ENCODE measurements at places on chromosomes 12 and 14.

DNA sequence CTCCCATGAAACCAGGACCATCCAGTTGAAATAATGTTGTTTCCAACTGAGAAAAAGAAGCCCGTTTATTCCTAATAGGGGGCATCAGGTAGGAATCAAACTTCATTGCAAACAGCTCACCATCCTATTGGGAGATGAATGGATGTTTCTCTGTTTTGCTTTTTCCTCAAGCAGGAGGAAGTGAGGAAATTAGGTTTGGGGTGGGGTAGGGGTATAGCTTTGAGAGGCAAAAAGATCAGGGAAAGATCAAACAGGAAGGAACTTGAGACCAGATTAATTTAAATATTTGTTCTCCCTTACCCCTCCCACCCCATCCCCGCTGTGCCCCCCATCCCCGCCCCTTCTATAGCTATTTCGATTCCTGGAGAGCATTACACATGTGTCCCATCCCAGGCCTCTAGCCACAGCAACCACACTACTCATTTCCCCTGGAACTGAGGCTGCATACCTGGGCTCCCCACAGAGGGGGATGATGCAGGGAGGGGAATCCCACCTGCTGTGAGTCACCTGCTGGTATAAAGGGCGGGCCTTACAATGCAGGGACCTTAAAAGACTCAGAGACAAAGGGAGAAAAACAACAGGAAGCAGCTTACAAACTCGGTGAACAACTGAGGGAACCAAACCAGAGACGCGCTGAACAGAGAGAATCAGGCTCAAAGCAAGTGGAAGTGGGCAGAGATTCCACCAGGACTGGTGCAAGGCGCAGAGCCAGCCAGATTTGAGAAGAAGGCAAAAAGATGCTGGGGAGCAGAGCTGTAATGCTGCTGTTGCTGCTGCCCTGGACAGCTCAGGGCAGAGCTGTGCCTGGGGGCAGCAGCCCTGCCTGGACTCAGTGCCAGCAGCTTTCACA lies at the start of gene IL23A:
IL23A (plus strand) TSS at position 577 of the 850 bp plus-strand sequence; CDS start at position 738, 161 bp downstream.
- DNase-seq: no peak

DNA sequence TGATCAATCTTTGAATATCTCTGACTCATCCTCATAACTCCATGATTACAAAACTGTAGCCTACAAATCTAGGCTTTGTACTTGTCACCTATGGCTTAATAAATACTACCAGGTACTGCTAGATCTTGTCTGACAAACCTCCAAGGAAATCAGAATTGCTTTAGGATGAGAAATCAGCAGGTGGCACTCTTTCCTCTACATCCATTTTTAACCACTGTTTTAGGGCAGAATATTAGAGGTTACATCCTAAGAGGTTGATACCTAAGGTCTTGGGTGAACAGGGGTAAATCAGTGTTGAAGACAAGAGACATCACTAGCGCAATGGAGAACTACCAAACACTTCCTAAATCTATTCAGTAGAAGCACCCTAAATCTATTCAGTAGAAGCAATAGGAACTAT lies 63.1 kb upstream of the SOX5 start:
- no peak for DNase-seq

DNA sequence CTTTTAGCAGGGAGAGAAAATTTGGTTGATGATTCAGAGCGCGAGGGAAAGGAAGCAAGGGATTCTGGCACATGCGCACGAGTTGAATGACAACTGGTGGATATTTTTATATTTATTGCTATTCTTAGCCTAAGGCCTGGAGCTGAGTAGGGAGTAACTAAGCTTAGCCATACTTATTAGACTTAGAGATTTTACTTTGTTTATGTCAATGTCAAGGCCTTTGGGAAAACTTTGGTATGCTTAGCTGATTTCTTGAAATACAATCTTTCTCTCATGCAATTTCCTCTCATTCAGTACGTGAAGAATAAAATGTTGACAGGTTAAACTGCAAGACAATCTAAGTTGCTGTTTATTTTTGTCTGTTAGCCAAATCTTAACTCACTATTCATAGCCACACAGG lies 101.1 kb downstream of the CRADD start:
- DNase-seq: no peak

DNA sequence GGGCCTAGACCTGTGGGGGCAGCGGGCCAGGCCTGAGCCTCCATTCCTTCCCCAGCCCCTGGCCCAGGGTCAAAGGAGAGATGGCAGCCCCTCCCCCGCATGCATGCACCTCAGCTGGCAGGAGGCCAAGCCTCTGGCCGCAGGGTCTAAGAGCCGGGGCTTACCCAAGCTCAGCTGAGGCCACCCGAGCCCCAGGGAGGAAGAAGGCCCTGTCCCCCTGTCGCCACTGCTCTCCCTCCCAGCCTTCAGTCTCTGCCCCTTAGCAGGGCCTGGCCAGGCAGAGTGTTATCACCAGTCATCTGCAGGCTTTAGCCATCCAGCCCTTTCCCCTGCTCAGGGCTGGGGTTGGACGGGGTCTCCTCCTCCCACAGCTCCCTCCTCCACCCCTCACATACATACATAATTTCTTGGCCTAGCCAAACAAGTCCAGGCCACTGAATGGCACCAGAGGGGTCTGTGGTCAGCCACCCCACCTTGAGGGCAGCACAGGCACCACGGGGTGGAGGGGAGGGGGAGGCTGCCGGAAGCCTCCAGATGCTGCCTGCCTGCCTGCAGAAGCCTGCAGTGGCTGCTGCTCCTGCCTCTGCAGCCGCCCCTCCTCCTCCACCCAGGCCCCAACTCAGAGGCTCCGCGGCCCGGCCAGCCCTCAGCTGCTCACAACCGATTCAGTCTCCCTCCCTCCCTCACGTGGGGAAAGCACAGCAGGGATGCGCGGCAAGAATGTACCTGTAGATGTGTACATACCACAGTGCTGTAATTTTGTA lies 22.8 kb downstream of the RAB35 start:
- peak; percentile 85 for DNase-seq

DNA sequence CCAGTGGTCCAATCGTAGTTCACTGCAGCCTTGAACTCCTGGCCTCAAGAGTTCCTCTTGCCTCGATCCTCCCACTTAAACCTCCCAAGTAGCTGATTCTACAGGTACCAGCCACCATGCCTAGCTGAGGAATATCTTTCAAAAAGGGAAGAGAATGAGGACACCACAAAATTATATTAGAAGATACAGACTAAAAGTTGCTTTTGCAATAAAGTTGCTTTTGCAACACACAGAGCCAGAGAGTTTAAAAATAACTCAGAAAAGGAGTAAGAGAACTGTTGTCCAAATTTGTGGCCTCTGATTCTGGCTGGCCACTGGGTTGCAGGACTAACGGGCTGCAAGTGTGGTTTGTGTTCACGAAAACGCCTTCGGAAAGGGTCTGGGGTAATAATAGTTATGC lies 19.8 kb downstream of the TMEM253 start:
- no peak for DNase-seq

DNA sequence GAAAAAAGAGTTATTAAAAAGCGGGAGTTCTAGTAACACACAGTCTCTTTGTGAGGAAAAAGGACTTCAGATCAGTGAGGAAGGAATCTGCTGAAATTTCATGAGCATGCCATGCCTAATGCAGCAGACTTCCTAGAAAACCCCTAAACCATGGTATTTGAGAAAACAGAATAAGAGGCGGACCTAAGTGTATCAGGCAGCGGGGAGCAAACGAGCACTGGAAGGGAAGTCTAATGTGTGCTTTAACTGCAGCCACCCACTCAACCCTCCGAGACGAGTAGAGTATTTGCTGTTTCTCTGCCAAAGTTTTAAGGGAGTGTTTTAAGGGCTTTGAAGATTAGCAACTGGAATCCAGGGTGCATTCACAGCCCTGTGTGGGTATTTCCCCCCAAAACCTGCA lies 36.5 kb downstream of the ACADS start:
- DNase-seq: no peak

GRCh38 chr14:58598804-58599525 lies 38.8 kb upstream of the DACT1 start:
- no peak for DNase-seq

DNA sequence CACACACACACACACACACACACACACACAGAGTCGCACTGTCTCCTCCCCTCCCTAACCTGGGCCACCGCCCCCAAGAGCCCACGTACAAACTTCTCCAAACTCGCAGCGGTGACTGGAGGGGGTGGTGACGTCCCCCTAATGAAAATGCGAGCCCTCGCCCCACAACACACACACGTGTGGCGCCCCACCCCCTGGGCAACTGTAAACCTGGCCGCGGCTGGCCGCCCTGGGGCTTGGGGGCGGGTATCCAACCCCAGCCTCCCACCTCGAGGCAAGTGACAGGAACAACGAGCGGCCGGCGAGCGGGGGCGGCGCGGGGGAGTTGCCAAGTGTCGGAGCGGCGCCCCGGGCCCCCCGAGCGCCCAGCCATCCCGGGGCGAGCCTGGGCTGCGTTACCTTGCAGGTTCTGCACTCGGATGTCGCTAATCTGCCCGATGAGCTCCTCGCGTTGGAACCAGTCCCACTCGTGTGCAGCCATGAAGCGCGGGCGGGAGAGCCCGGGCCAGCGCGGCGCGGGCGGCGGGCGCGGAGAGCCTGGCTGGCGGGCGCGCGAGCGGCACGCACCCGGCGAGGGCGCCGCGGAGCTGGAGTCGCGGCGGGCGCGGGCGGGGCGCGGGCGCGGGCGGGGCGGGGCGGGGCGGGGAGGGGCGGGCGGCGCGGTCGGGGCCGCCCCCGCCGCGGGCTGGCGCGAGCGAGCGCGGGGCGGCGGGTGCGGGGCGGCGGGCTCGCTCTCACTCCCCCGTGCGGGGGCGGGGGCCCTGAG lies at the start of gene CLMN:
CLMN (minus strand) TSS at position 597 of the 766 bp plus-strand sequence; CDS start at position 481, 116 bp downstream.
- DNase-seq: peak; percentile 76

GRCh38 chr12:15146585-15146984 lies 74.6 kb downstream of the RERG start:
- no peak for DNase-seq

- DNase-seq: no peak
Measured at GRCh38 chr14:64960762-64961276, 11.3 kb downstream of the RAB15 start.

DNA sequence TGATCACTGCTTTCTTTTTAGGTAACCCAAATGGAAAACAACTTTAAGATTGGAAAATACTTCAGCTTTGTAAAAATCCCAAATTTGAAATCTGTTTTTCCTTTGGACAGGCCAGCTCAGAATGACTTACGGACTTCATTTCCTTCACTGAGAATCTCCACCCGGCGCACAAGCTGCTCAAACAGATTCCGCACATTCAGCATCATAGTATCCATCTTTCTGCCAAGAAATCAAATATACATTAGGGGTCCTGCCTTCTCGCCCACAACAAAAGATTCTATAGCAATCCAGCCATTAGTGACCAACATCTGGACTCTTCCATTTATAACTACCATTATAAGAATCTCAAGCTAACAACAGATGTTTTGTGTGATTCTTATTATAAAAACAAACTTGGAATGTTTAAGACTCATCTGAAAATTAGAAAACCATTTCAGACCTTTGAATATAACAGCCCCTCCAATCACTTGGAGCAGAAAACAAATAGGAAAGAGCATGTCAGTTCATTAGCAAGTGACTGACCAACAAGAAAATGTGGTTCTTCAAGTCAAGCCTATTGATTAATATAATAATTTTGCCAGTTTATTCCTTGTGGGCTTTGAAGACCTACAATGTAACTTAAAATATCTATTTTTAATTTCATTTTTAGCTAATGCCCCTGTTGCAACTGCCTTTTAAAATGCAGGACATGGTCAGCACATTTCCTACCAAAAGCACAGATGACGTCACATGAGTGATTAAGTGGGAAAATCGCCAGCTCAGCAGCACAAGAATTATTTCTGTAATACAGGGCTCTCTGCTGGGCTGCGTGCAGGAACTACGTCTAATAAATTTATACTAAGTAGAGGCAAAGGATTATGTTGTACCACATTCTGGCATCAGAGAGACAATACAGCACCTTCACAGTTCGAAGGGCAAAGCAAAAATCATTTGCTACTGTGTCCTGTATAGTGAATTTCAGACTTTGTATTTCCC lies 8.5 kb downstream of the RACGAP1 start:
- no peak for DNase-seq

DNA sequence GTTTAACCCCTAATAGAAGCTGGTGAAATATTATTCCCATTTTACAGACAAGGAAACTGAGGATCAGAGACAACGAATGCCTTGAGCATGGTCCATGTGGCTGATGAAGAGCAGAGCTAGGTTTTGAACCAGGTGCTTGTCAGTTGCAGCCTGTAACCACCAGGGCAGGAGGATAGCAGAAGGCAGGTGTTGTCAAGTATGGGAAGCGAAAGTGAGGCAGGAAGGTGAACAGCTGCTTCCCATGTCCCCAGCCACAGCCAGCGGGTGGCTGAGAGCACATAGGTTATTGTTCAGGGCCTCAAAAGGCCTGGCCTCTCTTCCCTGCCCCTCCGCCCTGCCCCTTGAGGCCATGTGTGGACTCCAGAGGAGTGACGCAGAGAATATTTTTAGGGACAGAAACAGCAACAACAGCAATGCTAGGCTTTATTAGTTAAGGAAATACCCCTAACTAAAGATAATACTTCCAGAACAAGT lies 39.6 kb downstream of the IQSEC3 start:
- DNase-seq: peak; percentile 71

GRCh38 chr12:124386661-124387527 lies 92.0 kb downstream of the RFLNA start:
- no peak for DNase-seq

DNA sequence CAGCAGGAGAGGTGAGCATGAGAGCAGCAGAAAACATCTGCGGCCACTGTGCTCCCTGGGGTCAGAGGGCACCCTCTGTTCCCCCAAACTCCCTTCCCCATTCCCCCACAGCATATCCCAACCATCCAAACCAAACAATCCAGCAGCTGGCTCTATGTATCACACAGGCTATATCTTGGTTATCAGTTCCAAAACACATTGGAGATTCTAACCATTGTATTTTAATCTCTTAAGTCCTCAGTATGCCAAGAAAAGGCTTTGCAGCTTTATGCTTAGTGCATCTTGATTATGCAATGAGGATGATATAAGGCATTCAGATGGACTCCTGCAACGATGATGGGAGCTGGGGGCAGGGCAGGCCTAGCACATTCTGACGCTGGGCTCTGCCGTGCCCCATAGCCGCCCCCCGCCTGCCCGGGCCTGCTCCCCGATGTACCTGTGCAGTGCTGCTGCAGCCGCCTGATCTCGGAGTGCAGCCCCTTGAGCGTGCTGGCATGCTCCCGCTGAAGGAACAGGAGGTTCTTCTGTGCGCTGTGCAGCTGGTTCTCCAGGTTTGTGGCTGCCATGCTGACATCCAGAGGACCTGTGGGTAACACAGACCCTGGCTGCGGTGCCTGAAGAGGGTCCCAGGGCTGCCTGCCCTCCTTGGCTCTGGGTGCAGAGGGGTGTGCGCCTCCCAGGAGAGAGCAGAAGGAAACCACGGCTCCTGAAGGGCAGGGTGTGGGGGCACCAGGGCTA lies 29.6 kb downstream of the CCDC92 start:
- no peak for DNase-seq

GRCh38 chr12:131842169-131842568 lies 14.0 kb downstream of the MMP17 start:
- no peak for DNase-seq

- DNase-seq: no peak
Measured at GRCh38 chr14:63229330-63230059, 25.3 kb downstream of the RHOJ start.

GRCh38 chr12:29066011-29066588 lies 83.0 kb upstream of the FAR2 start:
- DNase-seq: no peak

Measured in ecto neural progenitor cell (in vitro differentiated cells).